ENCODE measurements at places on chromosomes 2 and 18.

DNA sequence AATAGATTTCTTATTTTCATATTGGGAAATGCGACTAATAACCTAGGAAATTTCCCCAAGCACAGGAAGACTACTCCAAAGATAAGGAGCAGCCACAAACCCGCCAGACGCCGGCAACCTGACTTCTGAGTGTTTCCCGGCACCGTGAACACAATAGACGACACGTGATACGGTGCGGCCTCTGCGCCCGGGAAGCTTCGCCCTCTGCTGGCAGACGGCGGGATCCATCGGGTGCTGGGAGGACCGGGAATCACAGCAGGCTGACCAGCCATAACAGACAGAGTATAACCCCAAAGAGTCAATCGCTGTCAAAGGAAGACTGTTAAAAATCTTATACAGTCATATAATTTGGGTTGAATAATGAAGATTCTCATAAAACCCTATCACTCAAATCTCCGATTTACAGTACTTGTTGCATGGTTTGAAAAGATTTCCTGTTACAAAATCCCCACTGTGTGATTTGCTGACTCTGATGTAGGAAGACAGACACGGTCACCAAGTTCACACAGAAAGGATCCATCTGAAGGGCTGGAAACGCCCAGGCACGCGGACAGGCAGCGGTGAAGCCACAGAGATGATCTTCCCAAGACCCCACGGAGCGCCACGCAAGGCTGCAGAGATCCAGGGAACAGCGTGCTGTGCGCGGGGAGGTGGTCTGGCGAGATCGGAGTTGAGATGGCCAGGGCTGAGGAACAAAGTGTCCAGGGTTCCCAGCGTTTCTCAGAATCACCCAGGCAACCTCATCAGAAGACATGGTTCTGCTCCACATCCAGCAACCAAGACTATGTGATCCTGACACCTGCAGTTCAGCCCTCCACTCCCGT is 73.8 kb downstream of the EIPR1 start:
- DNase-seq, result peak; percentile 76

DNA sequence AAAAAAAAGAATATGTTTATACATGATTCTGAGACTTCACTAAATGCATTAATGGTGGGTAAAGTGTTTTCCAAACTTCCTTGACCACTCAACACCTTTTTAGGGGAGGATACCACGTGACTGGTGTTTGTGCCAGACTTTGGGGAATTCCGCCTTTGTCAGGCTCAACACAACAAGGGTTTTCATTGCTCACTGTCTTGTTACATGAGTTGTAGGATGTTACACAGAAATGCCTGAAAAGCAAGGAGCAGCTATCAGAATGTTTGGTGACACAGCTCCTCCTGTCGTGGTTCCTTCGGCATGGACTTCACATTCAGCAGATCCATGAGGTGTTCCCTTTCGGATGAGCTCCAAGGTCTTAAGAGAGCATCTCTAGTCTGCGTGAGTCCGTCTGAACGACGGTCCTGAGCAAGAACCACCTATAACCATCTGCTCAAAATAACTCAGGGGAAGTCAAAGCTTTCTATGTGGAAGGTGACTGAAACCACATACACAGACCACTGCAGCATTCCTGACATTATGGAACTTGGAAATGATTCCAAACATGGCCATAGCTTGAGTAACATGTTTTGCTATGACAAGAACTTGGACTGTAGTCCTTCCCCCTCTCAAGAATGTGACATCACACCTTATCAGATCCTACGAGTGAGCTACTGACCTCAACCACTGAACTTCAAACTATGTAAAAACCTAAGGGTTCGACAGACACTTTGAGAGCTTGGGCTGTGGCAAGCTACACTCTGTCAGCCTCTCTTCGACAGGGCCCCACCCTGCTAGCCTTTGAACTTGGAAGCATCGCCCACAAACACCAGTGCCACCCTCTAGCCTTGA is 57.5 kb downstream of the MCFD2 start:
- no peak for DNase-seq

GRCh38 chr2:159713631-159714246 is 1.4 kb downstream of the MARCHF7 start:
- no peak for DNase-seq

- DNase-seq, result no peak
These were observed 290 bp downstream of the PSMG2 start for GRCh38 chr18:12703096-12703567.

GRCh38 chr2:75465317-75465984 is 95.3 kb downstream of the EVA1A start:
- DNase-seq, result no peak

- no peak for DNase-seq
These were observed 1.2 kb downstream of the CFLAR start for GRCh38 chr2:201116959-201117734.

- no peak for DNase-seq
These were observed 67.7 kb downstream of the PDCL3 start for GRCh38 chr2:100630473-100630977.

GRCh38 chr18:29841631-29842030 is 1200.9 kb downstream of the DSC3 start:
- no peak for DNase-seq

- DNase-seq, result no peak
These were observed 234.8 kb downstream of the ALPK2 start for GRCh38 chr18:58394046-58394445.

- DNase-seq, result no peak
These were observed 525.4 kb downstream of the KCNJ3 start for GRCh38 chr2:155223781-155224406.

DNA sequence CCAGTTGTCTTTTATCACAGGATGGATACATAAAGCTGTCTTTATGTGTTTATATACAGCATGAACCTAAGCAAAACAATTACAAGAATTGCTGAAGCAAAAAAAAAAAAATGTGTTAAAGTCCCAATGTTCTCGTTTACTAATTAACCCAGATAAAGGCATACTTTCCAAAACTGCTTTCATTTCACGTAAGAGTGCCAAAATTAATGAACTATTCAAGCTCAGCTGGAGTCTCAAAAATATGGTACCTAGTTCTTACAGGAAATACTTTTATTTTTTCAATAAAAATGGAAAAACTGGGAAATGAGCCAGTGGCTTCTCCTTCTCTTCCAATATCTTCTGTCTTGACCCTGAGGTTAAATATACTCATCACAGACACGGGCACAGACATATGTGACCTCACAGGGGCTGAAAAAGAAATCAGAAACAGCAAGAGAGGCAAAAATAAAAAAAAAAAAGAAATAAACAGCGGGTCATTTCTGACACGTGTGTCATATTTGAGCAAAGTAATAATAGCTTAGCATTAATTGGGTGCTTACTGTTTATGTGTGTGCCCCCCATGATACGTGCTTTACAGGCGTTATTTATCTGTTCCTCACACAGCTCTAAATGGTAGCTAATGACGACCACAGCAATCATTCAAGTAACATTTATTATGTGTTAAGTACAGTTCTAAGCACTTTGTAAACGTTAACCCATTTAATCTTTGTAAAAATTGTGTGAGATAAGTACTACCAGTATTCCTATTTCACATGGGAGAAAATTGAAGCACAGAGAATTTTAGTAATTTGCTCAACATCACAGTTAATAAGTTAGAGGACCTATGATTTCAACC is 158.0 kb upstream of the MMADHC start:
- DNase-seq, result no peak

DNA sequence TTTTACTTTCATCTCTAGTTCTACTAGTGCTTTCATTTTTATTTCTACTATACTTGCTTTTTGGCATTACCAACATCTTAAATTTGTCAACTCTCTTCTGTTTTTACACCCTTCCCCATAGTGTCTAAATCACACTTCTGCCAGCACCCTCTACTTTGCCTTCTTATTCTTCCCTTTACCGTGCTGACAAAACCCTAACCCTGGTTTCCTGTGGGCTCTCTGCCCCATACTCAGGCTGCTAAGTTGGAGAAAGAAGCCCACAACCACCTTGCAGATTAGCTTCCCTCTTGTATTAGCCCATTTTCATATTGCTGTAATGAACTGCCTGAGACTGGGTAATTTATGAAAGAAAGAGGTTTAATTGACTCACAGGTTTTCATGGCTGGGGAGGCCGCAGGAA is 24.8 kb downstream of the GIGYF2 start:
- DNase-seq, result no peak

GRCh38 chr18:52716973-52717372 is 377.0 kb downstream of the DCC start:
- DNase-seq, result no peak

DNA sequence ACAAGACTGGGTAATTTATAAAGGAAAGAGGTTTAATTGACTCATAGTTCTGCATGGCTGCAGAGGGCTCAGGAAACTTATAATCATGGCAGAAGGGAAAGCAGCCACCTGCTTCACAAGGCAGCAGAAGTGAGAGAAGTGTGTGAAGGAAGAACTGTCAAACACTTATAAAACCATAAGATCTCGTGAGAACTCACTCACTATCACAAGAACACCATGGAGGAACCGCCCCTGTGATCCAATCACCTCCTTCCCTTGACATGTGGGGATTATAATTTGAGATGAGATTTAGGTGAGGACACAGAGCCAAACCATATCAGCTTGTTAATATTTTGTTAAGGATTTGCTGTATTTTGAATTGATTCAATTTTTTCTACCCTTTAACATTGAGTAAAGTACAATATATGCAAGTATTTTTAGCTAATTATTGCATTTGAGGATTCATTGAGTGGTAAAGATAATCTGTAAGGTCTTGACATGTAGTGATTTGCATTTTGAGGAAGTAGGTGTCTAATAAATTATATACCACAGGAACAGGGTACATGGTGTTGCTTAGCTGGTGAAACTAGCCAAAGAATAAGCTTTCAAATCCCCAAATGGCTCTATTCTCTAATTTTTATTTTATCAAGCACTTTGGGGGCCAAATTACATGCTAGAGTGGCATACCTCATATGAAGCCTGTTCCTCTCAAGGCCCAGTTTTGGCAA is 3.9 kb upstream of the C2orf69 start:
- no peak for DNase-seq

GRCh38 chr2:77642339-77642738 is 120.2 kb upstream of the LRRTM4 start:
- DNase-seq, result no peak

DNA sequence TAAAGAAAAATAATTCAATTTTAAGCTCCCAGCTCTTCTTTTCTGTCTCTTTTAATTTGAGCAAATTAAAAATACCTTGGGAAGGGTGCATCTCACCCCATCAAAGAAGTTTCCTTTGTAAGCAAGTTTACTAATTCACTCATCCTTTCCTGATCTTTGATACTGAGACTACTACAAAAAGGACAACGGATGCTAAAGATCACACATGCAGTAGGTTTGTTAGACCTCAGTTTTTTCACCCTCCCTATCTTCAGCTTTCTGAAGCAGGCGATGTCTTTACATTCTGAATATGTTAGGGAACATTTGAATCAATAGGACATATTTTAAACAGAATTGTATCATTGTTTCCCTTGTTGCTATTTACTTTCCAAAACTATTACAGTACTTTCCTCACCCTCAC is 6.0 kb upstream of the HNRNPLL start:
- DNase-seq, result no peak

DNA sequence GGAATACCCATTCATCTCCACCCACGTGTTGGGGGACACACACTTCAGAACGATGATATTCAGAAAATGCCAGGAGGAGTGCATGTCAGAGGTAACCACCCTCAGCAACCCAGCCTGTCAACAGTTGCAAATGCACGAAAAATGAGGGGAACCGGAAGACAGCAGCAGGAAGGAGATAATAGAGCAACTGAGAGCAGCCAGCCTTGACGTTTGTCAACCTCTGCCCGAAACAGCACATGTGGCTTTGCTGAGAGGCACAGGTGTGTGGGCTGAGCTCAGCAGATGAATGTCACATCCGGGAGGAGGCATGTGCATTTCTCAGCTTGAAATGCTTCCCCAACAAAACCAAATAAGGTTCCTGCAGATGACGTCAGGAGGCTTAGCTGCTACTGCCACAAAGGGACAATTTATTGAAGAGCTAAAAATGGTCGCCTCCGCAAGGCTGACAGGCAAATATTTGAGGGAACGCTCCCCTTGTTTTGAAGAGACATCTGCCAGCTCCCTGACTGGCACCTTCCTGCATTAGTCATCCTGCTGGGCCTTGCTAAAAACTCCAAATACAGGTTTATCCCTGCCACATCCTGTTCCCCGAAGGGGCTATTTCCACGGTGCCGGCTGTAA is 419.0 kb downstream of the NBAS start:
- peak; percentile 58 for DNase-seq

DNA sequence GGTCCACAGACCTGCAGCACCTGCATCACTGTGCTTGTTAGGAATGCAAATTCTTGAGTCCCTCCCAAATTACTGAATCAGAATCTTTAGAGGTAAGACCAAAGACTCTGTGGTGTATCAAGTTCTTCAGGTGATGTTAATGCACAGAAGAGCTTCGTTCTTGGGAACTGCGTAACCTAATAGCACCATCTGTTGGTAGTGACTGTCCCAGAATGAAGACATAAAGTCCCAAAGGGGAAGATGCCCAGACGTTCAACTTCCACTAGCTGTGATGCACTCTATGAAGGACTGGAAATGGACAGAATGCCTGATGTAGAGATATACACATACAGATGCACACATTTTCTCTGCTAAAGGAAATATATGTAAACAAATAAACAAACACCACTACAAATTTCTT is 576.0 kb downstream of the LRP1B start:
- no peak for DNase-seq

- no peak for DNase-seq
These were observed 291.8 kb upstream of the HS6ST1 start for GRCh38 chr2:128610496-128610895.

- no peak for DNase-seq
These were observed 38.9 kb upstream of the KLF11 start for GRCh38 chr2:10004401-10004800.

DNA sequence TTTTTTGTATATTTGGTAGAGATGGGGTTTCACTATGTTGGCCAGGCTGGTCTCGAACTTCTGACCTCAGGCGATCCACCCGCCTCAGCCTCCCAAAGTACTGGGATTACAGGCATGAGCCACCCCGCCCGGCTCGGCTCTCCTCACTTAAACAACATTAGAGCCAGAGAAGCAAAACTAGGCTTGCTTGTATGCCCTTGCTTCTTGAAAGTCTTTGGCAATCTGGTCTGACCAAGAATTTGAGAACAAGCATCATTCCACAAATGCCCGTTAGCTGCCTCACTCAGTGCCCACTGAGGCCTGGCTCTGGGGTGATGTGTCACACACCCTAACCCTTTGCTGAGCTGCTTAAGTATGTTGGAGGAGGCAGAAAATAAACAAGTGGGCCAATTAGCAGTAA is 33.5 kb downstream of the SOWAHC start:
- no peak for DNase-seq

GRCh38 chr2:226802573-226802972 is 3.0 kb upstream of the IRS1 start:
- no peak for DNase-seq

- no peak for DNase-seq
These were observed 136.8 kb downstream of the NCK2 start for GRCh38 chr2:105881286-105882136.

GRCh38 chr2:62627667-62628066 is 77.8 kb upstream of the EHBP1 start:
- DNase-seq, result no peak

- no peak for DNase-seq
These were observed 233.7 kb downstream of the CCDC102B start for GRCh38 chr18:69031571-69031970.

DNA sequence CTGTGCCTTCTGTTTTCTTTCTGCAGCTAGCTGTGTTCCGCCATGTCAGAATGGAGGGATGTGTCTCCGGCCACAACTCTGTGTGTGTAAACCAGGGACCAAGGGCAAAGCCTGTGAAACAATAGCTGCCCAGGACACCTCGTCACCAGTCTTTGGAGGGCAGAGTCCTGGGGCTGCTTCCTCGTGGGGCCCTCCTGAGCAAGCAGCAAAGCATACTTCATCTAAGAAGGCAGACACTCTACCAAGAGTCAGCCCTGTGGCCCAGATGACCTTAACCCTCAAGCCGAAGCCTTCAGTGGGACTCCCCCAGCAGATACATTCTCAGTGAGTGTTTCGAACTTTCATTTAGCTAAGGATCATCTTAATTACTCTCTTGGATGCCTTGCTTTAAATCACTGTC is 74.1 kb downstream of the LTBP1 start:
- no peak for DNase-seq

Data from stimulated activated CD4-positive, alpha-beta T cell treated with anti-CD3 and anti-CD28 coated beads, Interleukin-4, amount 100 ng/mL, for 4 hours (primary cell).